ENCODE measurements at places on chromosomes 12 and 14.

DNA sequence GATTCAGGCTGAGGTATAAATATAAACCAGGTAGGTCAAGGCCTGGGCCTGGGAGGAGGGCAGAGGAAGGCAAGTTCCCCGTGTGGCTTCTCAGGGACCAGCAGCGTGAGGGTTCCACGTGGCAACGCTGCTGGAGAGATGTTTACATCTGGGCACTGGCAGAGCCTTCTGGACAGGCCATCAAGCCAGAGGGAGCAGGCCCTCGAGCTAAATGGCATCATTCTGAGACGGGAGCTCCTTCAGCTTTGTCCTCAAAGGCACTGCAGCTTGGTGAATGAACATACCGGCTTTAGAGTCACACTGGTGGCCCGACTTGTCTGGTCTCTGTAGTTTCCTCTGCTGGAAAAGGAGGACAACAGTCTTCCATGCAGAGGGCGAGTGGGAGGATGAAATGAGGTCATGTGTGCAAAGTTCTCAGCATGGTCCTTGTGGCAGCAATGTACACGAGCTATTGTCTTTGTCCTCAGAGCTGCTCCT is 231.3 kb downstream of the ZFP36L1 start:
- H3K4me3 ChIP-seq: no peak overlapping the region
- no peaks in the 10 kb centered on the region for H3K27me3 ChIP-seq
- H3K36me3 ChIP-seq: peaks cover 7% of the 10 kb centered on the region
- no peak overlapping the region for H3K27ac ChIP-seq
- H3K4me1 ChIP-seq: peaks cover 39% of the 10 kb centered on the region
- no peak for DNase-seq

DNA sequence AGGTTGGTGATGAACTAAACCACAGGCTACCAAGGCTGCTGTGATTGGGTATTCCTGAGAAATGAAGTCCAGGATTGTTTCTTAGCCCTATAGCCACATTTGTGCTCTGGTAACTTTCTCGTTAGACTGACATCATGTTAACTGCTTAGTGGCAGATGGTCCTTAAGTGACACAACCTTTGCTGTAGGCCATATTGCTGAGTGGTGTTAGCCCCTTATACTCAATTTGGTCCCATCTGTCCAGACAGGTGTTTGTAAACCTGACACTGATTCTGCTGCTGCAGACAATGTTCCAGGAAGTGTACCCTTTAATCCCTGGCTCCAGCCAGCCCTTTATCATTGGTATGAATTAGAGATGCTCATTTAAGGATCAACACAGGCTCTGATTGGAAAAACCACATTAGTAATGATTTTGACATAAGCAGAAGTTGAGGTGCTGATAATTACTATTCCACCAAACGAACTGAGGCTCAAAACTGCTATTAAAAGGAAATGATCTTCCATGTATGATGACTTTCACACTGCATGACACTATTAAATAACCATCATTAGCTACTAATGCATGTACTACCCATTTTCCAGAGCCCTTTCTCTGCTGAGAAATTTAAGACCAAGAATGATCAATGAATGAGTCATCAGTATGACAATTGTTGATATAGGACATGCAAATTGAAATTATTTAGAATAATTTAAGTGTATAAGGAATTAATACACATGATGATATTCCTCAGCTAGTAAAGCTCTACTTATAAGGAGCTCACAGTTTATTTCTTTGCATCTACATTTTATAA is 3.6 kb upstream of the SSTR1 start:
- no peak overlapping the region for H3K27ac ChIP-seq
- no peaks in the 10 kb centered on the region for H3K27me3 ChIP-seq
- no peak overlapping the region for H3K4me3 ChIP-seq
- H3K36me3 ChIP-seq: peaks cover 5% of the 10 kb centered on the region

DNA sequence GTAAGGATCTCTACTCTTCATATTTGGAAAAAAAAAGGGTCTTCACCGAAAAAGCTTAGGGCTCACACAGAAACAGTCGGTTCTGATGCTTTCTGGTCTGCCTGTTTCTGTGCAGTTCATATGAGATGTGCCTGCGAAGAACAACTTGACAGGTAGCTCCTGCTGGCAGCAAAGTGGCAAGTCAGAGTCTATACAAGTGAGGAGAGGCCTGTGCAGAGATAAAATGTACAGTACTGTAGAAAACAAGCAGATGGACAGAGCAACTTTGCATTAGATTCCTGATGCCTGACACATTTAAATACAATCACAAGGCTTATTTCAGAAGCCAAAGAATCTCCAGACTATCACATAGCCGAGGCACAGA is 936.0 kb downstream of the DIO2 start:
- no peak overlapping the region for H3K27ac ChIP-seq
- H3K36me3 ChIP-seq: no peaks in the 10 kb centered on the region
- peaks cover 41% of the 10 kb centered on the region for H3K27me3 ChIP-seq
- DNase-seq: no peak
- no peaks in the 10 kb centered on the region for H3K4me1 ChIP-seq
- no peak overlapping the region for H3K4me3 ChIP-seq

DNA sequence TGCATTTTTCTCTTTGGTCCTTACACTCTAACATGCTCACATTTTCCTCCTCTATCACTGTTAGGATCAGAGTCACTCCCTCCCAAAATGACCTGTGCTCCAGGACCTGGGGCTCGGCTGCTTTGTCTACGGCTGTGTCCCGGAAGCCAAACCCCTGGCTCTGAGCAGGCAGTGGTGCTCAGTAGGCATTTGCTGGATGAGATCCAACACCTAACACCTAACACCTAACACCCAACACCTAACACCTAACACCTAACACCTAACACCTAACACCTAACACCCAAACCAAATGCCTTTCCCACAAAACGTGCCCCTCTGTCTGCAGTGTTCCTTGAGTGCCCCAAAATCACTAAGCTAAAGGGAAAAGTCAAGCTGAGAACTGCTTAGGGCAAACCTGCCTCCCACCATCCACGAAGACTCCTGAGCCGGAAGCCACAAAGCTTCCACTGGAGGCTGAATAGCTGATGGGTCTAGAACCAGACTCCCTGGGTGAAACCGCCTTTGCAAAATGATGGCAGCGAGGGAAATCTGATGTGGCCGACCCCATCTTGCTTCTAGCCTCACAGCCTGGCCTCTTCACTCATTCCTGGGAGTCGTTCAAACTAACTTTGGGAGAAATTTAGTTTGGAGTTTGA is 29.2 kb downstream of the HSP90AA1 start:
- no peak for DNase-seq
- no peak overlapping the region for H3K4me3 ChIP-seq
- H3K4me1 ChIP-seq: peaks cover 16% of the 10 kb centered on the region
- no peaks in the 10 kb centered on the region for H3K27me3 ChIP-seq
- H3K36me3 ChIP-seq: peaks cover 41% of the 10 kb centered on the region

- H3K4me1 ChIP-seq: peaks cover 5% of the 10 kb centered on the region
- H3K36me3 ChIP-seq: peaks cover 6% of the 10 kb centered on the region
- H3K4me3 ChIP-seq: no peak overlapping the region
- H3K27me3 ChIP-seq: no peaks in the 10 kb centered on the region
- no peak for DNase-seq
Measured at GRCh38 chr14:22542360-22542759, 46.7 kb downstream of the DAD1 start.

DNA sequence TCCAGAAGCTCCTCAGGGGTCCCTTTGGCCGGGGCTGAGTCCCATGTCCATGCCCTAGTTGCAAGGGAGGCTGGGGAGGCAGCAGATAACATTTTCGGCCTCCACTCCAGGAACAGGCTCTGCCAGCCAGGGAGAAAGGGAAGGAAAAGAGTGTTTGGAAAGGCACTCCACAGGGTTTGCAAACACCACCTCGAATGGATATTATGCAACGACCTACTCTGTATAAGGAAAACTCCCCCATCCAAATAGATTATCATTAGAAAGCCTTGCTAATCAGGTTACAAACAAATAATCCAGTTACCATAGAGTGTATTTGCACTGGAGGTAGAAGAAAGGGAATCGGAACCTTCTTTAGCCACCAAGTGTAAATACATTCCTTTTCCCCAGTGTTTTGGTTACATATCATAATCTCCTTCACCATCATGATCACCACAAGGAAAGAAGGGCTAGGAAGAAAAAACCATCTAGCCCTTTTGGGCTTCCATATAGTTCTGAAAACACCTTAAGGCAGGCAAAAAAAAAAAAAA is 40.4 kb downstream of the TMCC3 start:
- H3K4me3 ChIP-seq: no peak overlapping the region
- no peaks in the 10 kb centered on the region for H3K27me3 ChIP-seq
- H3K4me1 ChIP-seq: peaks cover 5% of the 10 kb centered on the region
- H3K36me3 ChIP-seq: no peaks in the 10 kb centered on the region
- DNase-seq: no peak

GRCh38 chr12:82695531-82695930 is 8.8 kb downstream of the TMTC2 start:
- no peak overlapping the region for H3K27ac ChIP-seq
- no peak for DNase-seq
- peaks cover 11% of the 10 kb centered on the region for H3K4me1 ChIP-seq
- H3K4me3 ChIP-seq: no peak overlapping the region
- no peaks in the 10 kb centered on the region for H3K36me3 ChIP-seq

- no peak for DNase-seq
- H3K4me1 ChIP-seq: no peaks in the 10 kb centered on the region
- no peak overlapping the region for H3K27ac ChIP-seq
- H3K4me3 ChIP-seq: no peak overlapping the region
- peaks cover 57% of the 10 kb centered on the region for H3K36me3 ChIP-seq
Measured at GRCh38 chr14:88500611-88501010, 54.2 kb downstream of the PTPN21 start.

DNA sequence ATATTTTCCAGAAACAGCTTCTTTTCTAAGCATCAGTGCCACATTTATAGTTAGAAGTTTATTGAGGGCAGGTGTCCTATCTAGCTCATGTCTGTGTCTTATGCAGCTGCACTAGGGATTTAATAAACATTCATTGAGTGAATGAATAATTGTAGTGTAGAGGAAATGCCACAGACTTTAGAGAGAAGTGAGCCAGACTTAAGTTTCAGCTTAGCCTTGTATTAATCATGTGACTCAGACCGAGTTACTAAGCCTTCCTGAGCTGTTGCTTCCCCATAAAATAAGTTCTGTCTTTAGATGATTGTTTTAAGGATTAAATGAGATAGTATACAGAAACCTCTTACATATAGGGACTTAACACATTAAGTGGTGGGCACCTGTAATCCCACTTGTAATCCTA is 236.1 kb upstream of the DDHD1 start:
- H3K36me3 ChIP-seq: no peaks in the 10 kb centered on the region
- peaks cover 30% of the 10 kb centered on the region for H3K4me1 ChIP-seq
- no peak overlapping the region for H3K4me3 ChIP-seq
- no peak for DNase-seq
- H3K27ac ChIP-seq: no peak overlapping the region

DNA sequence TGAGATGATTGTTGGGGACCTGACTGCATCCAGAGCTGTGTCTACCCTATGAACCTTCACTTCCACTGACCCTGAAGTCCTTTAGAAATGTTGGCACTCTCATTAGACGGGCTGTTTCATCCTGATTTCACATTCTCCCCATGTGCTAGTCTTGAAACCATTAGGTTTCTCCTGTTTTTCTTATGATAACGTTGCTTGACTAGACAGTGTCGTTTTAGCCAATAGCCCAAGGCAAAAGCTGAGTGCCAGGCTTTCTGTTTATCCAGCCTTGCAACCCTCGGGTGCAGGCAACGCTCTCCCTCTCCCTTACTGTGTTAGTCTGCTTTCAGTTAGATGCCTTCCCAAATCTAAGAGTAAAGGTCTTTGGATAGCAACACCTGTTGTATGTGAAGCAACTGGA is 30.1 kb downstream of the DACT1 start:
- H3K27ac ChIP-seq: no peak overlapping the region
- no peaks in the 10 kb centered on the region for H3K36me3 ChIP-seq
- no peak overlapping the region for H3K4me3 ChIP-seq
- H3K27me3 ChIP-seq: peaks cover 73% of the 10 kb centered on the region
- H3K4me1 ChIP-seq: no peaks in the 10 kb centered on the region
- peak; percentile 4 for DNase-seq

DNA sequence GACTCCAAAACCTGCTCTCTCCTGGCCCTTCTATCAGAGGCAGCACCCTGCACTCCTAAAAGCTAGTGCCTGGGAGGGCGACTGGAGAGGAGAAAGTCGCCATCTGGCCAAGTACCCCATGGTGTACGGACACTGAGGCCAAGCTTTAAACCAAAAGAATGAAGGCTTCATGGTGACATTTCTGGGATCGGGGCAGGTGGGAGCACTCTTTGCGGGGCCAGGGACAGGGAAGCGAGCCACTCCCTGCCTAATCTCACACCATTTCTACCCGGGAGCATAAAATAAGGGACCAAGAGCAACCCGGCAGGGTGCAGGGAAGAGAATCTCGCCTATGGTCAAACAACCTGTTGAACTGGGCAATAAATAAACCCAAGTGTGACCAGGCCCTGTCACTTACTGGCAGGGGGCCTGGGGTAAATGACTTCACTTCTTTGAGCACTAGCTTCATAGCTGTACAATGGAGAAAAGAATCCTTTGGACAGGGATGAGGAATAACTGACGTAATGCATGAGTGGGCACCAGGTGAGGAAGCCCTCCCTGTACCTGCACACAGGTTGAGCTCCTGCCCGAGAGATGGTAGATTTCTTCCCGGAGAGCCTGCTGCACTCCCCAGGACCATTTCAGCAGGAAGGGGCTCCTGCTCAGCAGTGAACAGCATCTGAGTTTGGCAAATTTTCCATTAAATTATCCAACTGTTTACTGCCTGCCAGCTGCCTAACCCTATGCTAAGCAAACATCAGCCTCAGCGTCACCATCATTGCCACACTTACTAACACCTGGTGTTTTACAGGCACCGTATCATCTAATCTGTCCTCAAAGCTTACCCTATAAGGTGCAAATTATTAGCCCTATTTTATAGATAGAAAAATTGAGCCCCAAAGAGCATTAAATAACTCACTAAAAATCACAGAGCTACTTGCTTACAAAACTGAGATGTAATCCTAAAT is 2.0 kb downstream of the SERPINA1 start:
- H3K27ac ChIP-seq: no peak overlapping the region
- H3K4me1 ChIP-seq: peaks cover 26% of the 10 kb centered on the region
- no peaks in the 10 kb centered on the region for H3K36me3 ChIP-seq
- H3K4me3 ChIP-seq: no peak overlapping the region

- H3K36me3 ChIP-seq: peaks cover 7% of the 10 kb centered on the region
- peak overlapping the region; percentile 79 for H3K27ac ChIP-seq
- peaks cover 35% of the 10 kb centered on the region for H3K4me1 ChIP-seq
- H3K4me3 ChIP-seq: peak overlapping the region; percentile 99
Measured at GRCh38 chr12:89523393-89523792, 1.2 kb downstream of the GALNT4 start.

DNA sequence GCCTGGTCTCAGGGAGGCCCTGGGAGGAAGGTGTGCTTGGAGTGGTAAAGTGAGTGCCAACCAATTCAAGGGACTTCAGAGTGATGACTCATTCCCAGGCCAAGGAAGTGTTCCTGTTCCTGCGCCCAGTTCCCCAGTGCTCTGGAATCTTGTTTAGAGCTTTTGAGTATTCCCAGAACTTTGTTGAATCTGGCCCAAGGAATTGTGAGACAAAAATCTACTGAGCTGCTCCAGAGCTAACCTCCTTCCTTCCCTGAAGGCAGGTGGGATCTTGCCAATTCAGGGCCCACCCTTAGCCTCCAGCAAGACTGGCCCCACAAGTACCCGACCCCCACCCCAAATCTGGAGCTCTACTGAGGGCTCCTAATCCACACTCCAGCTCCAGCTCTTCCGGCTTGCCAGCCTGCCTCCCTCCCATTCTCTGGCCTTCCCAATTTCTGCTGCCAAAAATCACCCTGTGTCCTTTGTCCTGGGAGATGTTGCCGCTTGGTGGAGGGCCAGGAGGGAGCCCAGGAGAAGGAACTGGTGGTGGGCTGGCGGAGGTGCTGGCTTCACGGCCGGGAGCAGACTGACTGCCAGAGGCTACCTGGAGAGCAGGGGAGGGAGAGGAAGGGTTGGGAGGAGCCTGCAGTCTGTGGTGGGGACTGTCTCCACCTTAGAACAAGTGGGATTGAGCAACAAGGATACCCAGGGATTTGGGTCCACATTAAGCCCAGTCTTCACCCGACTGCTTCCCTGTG is 2.0 kb upstream of the ATN1 start:
- peak; percentile 96 for DNase-seq
- H3K4me1 ChIP-seq: peaks cover 63% of the 10 kb centered on the region
- peak overlapping the region; percentile 80 for H3K4me3 ChIP-seq
- H3K27ac ChIP-seq: peak overlapping the region; percentile 92
